ENCODE measurements at places on chromosomes 12 and 14.

GRCh38 chr14:83994020-83994419 lies 1535.9 kb upstream of the FLRT2 start:
- no peak for DNase-seq

DNA sequence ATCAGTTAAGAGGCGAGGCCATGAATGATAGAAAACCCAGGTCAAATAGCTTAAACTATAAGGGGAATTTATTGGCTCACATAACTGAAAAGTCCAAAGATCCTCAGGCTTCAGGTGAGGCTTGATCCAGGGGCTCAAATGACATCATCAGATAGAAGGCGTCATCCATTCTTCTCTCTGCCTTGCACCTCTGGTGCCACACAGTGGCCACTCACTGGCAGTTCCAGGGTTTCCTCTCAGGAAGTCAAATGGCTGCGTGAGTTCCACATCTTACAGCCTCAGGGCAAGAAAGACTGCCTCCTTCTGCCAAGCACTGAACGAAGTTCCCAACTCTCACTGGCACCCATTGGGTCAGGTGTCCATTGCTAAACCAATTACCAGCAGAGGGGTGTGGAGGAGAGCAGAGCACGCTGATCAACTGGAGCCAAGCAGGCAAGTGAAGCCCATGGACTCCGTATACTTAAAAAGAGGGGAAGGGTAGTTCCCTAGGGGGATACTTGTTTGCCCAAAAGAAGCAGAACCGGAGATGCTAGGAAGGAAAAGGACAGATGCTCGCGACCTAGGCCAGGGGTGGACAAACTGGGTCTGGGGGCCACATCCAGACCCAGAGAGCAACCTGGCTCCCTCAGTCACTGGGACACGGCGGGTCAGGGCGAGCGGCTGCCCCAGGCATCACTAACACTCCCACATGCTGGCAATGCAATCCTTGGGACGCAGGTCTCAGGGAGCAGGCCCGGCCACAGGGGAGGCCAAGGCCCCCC lies 69.3 kb downstream of the SERPINA3 start:
- no peak for DNase-seq

DNA sequence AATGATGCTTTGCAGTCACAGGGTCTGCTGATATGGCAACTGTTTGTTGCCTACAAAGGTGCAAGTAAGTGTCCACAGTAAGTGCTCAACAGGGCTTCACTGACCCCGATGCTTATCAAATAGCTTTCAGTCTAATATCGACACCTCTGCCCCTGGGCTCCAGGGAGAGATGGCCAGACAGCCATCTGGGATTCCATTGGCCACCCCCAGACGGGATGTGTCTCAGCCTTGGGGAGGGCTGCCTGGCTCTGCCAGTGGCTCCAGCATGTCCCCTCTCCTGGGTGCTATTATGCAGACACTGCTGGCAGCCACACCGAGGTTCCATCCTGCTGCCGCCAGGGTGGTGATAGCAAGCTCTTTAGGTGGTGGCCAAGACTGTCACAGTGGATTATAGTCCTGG lies 57.4 kb downstream of the DGLUCY start:
- no peak for DNase-seq

DNA sequence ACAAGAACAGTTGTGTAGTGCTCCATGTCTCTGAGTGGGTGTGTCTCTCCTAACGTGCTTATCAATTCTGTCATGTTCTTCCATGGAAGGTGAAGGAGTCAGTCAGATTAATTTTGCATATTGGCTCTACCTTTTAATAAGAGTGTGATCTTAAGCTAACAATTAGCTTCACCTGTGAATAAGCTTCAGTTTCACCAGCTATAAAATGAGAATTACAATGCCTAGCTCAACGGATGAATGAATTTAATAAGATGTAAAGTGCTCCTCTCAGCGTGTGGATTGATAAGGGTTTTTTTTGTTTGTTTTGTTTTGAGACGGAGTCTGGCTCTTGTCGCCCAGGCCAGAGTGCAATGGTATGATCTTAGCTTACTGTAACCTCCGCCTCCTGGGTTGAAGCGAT lies 32.7 kb downstream of the CCDC175 start:
- DNase-seq, result no peak

Measured in stimulated activated CD4-positive, alpha-beta T cell treated with anti-CD3 and anti-CD28 coated beads, TNF-alpha, amount 100 ng/mL, for 4 hours (primary cell).